ACHN (cell line): ENCODE measurements at places on chromosomes 4 and X.

DNA sequence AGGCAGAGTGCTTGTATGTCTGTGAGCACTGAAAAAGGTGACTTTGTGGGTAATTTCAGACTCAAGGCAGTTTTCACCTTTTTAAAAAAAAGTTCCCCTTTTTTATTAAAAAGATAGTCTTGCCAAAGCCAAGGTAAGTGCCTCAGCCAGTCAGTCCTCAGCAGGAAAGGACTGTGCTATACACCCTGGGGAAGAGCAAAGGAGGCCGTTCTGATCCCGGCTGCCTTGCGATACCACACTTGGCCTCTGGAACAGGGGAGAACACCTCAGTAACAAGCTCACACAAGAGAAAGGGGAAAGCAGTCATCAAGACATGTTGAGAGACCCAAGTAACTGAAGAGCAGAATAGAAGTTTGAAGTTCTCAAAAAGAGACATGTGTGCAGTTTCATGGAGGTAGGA is 541.7 kb downstream of the BCOR start:
- DNase-seq = no peak

GRCh38 chr4:127629371-127629770 is 3.4 kb upstream of the INTU start:
- DNase-seq = no peak

DNA sequence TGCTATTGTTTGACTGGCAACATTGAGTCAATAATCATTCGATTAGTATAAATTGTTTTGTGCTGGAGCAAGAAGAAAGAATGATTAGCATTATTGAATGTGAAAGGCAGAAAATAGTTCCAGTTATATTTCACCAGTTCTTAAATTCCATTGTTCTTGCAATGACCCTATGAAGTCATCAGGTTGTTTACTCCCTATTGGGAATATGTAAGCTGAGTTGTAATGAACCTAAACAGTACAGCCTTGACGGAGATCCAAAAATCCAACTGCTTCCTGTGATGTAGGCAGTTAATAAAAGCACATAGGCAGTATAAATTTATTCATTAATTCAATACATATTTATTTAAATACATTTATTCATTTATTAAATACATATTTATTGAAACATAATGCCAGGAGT is 947.5 kb downstream of the PCDH7 start:
- DNase-seq = no peak

DNA sequence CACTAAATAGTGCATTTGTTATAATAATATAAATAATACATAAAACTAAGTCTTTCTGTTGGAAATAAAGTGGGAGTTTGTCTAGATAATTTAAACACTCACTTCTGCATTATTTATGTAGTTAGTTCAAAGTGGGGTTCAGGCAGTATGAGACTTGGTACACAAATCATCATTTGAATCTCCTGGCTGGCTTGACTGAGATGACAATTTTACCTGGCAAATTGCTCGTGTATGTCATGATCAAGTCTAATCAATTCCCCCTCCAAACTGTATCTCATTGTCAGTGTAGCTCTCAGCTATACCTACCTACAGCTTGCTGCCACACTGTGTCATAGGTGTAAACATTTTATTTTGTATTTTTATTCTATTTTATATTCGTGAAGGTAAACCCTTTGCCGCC is 563.4 kb upstream of the TENM3 start:
- DNase-seq = no peak

DNA sequence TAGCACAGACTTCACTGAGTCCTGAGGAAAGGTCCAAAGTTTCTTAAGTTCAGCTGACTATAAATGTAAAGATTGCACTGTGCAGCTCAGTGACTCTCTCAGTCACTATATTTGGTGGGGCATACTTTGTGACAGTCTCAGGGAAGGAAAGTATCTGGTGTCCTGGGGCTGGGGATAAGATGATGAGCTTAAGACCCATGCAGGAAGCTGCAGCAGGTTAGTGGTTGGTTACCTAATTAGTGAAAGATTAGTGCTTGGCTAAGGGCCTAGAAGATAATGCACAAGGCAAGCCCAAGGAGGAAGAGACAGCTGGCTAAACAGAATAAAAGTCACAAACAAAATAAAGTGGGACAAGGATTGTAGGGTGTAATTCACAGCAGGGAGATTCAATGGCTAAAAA is 25.4 kb upstream of the SLITRK4 start:
- DNase-seq = no peak

- DNase-seq = no peak
These were observed 69.7 kb downstream of the ANKRD50 start for GRCh38 chr4:124642846-124643245.

- DNase-seq = no peak
These were observed 200.2 kb downstream of the CPEB2 start for GRCh38 chr4:15202481-15202880.

DNA sequence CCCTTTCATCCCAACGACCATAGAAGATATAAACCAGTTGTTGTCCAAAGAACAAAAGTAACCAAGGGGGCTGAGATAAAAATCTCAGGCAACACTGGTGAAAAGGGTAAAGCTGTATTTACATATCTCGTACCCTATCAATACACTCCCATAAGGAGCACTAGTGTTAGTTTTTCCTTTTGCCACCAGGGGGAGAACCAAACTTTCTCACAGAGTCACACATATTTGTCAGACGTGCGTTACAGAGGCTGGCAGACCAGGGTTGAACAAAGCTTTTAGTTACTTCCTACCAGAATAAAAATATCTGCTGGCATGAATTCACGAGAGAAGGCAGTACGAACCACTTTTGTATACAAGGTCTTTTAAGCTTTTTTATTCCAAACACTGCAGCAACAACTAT is 88.3 kb downstream of the AMELX start:
- peak; percentile 46 for DNase-seq

DNA sequence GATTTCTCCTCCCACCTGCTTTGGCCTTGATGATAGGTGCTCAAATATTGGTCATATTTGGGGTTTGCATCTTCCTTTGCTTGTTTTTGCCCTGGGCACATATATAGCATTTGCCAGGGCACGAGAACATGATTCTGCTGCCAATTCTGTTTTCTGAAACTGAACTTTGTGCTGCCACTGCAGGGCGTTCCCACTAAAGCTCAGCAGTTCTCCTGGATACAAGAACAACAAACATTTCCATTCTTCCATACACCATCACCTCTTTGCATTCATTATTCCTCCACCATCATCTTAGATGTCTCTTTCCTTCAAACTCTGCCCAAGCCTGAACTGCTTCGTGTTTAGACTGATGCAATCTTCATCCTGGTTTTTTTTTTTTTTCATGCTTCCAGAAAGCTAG is 36.3 kb upstream of the GATB start:
- no peak for DNase-seq

- no peak for DNase-seq
These were observed 4.1 kb upstream of the EPGN start for GRCh38 chr4:74304095-74304625.

DNA sequence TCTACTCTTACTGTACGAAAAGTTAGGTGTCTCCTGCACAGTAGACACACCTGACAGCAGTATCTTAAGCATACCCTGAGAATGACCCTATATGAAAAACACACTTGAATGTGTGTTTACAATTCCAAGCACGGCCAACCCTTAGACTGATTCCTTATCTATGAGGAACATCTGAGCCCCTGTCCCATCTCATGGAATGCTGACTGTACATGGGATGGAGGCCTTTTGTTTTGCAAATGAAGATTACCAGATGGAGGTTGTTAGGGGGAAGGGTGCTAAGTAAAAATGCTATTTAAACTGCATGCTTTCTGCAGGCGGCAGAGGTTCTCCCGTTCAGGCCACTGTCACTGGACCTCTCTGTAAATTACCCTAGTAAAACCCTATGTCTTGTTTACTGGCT is 2.2 kb downstream of the PAQR3 start:
- no peak for DNase-seq

GRCh38 chr4:140297221-140297570 is 76.2 kb upstream of the SCOC start:
- peak; percentile 23 for DNase-seq

DNA sequence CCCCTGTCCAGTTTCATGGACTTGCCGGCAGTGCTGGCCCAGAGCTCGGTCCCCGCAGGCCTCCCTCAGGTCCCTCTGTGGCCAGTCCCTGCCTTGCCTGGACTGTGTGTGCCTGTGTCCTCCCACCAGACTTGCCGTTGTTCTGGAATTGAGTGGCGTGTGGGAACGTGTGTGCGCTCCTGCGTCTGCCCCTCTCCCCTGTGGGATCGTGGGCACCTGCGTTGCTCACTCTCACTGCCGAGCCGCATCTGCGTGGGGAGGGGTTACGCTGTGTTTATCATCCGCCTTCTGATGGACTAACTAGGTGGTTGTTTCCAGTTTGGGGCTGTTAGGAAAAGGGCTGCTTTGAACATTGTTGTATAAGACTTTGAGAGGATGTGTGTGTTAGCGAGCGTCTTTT is 21.2 kb downstream of the PCGF3 start:
- DNase-seq = no peak

DNA sequence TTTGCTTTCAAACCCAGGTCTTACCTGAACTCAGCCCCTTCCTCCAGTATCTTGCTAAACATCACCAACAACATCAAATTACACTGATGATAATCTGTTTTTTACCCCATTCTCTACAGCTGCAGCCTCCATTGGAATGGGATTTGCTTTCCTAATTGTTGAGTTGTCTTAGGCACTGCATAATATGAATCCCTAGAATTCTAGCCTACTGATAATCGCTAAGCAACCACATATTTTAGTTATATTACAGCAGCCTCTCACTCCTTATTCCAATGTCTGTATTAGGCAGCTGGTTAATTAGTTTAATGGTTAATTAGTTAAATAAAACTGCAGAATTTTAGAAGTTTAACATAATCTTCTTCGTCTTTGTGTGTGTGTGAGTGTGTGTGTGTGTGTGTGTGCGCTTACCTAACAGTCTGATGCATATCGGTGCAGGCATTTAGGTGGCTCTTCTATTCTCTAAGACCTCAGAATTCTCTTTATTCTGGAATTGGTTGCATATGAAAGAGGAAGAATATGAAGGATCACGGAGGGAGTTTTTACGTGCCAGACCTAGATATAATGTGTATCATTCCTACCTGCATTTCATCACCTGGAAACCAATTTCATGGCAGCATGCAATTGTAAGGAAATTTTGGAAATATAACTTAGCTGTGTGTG is 5.3 kb upstream of the COMMD8 start:
- no peak for DNase-seq

- DNase-seq = no peak
These were observed 39.1 kb upstream of the NPFFR2 start for GRCh38 chr4:71992571-71993312.

GRCh38 chr4:101993842-101994775 is 203.6 kb downstream of the BANK1 start:
- no peak for DNase-seq

- no peak for DNase-seq
These were observed 35.8 kb upstream of the MAN2B2 start for GRCh38 chr4:6539009-6539764.

- no peak for DNase-seq
These were observed 542 bp upstream of the KLF8 start for GRCh38 chrX:56231537-56232090.

- no peak for DNase-seq
These were observed 59.5 kb upstream of the TMEM150C start for GRCh38 chr4:82621251-82621650.

GRCh38 chr4:37648084-37648817 is 37.9 kb downstream of the RELL1 start:
- DNase-seq = peak; percentile 87

- DNase-seq = no peak
These were observed 5.9 kb upstream of the GATB start for GRCh38 chr4:151766691-151767090.

DNA sequence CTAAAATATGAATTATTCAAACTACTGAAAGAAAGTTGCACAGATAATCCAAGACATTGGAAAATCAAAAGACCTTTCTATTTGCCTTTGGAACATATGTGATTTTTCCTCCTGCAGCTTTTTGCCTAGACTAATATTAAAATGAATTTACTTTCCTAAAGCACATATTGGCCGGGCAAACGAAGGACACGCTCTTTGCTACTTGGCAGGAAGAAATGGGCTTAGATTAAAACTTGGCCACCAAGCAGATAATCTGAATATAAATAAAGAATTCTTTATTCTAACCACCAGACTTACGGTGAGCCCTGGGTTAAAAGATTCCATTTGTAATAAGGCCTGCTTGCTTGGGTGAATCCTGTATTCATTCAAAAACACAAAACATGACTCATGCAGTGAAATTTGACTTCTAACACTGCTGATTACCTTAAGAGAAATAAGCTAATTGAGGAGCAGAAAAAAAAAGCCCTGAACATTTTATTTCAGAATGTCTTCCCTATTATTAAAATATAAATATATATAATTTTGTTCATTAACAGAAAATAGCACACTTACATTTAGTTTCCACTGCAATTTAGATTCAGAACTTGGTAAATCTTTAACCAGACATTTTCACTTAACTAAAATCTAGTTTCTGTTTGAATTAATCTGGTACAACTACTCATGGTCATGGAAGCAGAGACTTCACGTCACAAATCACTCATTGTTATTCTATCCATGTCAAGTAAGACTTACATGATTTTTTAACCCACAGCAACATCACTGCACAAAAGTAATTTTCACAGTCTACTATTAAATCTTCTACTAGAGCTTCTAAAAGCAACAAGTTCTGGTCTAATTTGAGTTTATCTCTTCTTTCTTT is 116.1 kb upstream of the PLAC1 start:
- no peak for DNase-seq

DNA sequence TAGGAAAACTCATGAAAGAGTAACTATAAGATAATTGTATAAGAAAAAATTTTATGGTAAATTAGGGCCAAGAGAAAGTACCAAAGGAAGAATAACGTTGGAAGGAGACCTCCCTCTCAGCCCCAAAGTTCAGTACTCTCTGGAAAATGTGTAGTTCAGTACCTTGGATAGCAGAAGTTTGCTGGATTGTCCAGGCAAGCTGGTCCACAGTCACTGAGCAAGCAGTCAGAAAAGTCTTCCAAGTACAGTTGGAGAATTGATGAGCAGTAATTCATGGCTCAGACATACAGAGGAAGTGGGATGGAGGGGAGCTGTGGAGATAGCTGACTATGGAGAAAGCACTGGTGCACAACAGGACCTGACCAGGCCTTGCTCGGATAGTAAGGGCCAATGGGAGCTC is 598.2 kb upstream of the NDST4 start:
- peak; percentile 12 for DNase-seq

- peak; percentile 28 for DNase-seq
These were observed 46.6 kb upstream of the PRRG1 start for GRCh38 chrX:37302569-37302968.

GRCh38 chrX:9919632-9920172 is 47.5 kb upstream of the CLDN34 start:
- no peak for DNase-seq

- DNase-seq = no peak
These were observed 68.7 kb downstream of the MCF2 start for GRCh38 chrX:139639253-139639652.

- no peak for DNase-seq
These were observed 3.5 kb upstream of the C4orf17 start for GRCh38 chr4:99507349-99507748.
